ENCODE measurements at places on chromosomes 2 and 18.

- DNase-seq: no peak
Measured at GRCh38 chr2:176769021-176769420, 443.6 kb upstream of the HNRNPA3 start.

DNA sequence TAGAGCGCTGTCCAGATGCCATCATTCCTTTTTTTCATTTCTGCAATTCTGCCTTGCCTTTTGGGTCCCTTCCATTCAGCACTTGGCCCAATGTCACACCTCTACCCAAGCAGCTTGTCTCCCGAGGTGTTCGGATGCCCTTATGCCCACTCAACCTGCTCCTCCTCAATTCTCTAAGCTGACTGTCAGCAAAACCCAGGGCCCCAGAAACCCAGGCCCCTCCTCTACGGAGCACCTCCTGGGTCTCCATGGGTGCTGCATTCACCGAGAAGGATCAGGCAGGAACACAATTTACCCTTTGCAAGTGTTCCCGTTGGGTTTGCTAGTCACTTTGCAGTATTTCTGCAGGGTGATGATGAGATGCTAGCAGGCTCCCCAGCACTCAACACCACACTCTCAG lies 86.7 kb upstream of the RAB6C start:
- no peak for DNase-seq

- no peak for DNase-seq
Measured at GRCh38 chr18:39872651-39873050, 2082.4 kb upstream of the PIK3C3 start.

DNA sequence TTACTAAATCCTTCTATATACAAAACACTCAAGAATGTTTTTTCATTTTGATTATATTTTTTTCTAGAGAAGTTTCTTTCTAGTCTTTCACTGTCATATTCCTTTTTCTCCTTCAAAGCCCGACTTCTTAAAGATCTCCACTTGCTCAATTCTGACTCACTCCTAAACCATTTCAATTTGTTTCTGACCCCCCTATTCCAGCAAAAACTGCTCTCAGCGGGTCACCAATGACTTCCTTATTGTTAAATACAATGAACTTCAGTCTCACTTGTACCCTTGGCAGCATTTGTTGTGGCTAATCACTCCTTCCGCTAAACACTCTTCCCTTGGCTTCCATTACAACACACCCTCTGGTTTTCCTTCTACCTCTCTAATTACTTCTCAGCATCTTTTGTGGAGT lies 111.1 kb upstream of the RBBP8 start:
- no peak for DNase-seq

DNA sequence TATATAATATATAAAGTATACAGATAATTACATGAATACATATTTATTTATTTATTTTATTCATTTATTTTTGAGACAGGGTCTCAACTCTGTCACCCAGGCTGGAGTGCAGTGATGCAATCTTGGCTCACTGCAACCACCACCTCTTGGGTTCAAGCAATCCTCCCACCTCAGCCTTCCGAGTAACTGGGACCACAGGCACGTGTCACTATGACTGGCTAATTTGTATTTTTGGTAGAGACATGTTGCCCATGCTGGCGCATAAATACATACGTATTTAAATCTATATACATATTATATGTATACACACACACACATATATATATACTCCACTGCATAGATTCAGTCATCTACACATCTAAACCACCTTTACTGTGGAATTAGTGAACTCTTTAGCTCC lies 20.6 kb upstream of the NDUFV2 start:
- no peak for DNase-seq

GRCh38 chr2:98598781-98599428 lies 9.4 kb downstream of the COA5 start:
- no peak for DNase-seq

DNA sequence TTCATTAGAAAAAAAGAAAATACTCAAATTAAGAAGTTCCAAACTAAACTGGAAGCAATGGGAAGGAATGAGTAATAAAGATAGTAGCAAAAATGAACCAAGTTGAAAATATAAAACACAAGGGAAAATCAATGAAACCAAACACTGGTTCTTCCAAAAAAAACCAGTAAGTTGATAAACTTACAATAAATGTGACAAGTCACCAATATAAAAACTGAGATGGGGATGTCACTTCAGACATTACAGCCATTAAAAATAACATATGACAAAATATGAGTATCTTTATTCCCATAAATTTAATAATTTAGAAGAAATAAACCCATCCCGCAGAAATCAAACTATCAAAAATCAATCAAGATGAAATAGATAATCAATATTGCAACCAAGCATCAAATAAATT lies 633.9 kb upstream of the RAB6C start:
- no peak for DNase-seq

Measured in AG09309 (cell line).